Central memory CD8-positive, alpha-beta T cell (primary cell): ENCODE measurements at places on chromosomes 7 and 10.
A peak's percentile ranks its signal among the peaks of the same experiment; 100 is the strongest.

- peak overlapping the region; percentile 44 for H3K27ac ChIP-seq
- no peaks in the 10 kb centered on the region for H3K27me3 ChIP-seq
- peaks cover 6% of the 10 kb centered on the region for H3K36me3 ChIP-seq
- H3K4me1 ChIP-seq: peaks cover 64% of the 10 kb centered on the region
- no peak overlapping the region for H3K4me3 ChIP-seq
Observed at GRCh38 chr7:55524558-55525310, 47.6 kb downstream of the VOPP1 start.

DNA sequence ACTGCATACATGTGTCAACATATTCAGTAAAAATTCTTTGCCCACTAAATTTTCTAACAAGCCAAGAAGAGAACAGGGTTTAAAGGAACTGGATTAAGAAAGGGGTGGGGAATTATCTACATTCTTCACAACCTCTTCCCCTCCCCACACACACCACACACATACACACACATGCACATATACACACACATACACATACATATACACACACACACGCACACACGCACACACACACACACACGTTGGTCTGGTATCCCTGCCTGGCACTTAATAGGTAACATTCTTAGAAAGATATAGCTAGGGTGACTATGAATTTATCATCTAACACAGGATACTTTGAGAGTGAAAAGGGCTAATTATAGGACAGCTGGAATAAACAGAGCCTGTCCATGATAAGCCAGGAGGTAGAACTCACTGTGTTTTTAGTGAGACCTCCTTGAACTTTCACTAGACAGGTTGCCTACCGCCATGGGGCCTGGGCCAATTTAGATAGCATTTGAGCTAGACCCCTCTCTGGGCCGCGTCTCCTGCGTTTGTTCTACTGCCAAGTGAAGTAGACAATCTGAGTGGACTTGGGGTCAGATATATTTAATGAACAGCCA is 33.1 kb upstream of the EPC1 start:
- peaks cover 4% of the 10 kb centered on the region for H3K4me1 ChIP-seq
- H3K27me3 ChIP-seq: no peaks in the 10 kb centered on the region
- DNase-seq: no peak
- no peak overlapping the region for H3K4me3 ChIP-seq
- peaks cover 1% of the 10 kb centered on the region for H3K36me3 ChIP-seq
- H3K27ac ChIP-seq: no peak overlapping the region

- no peak for DNase-seq
- H3K27ac ChIP-seq: no peak overlapping the region
- H3K36me3 ChIP-seq: no peaks in the 10 kb centered on the region
- no peak overlapping the region for H3K4me3 ChIP-seq
- H3K27me3 ChIP-seq: no peaks in the 10 kb centered on the region
Observed at GRCh38 chr7:64632029-64632428, 33.9 kb upstream of the ZNF107 start.

DNA sequence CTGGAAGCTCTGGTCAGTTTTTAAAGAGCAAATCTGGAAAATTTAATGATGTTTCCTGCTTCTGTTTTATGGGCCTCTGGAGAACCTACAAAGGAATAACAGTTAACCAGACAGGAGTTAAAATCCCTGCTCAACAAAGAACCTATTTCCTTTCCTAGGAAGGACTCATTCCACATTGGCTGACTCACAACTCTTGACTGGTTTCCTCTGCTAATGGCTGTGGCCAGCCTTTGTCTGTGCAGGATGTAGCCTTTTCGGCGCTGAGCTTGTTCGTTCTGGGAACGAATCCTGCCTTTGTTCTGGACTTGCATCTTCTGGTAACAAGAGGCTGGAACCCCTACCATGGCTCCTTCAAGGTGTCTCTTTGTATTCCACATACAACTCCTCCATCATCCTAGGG is 112.8 kb upstream of the PDCD4 start:
- H3K27ac ChIP-seq: no peak overlapping the region
- H3K4me1 ChIP-seq: peaks cover 17% of the 10 kb centered on the region
- H3K36me3 ChIP-seq: peaks cover under 1% of the 10 kb centered on the region

- H3K36me3 ChIP-seq: no peaks in the 10 kb centered on the region
- H3K27me3 ChIP-seq: no peaks in the 10 kb centered on the region
- no peak overlapping the region for H3K4me3 ChIP-seq
- H3K27ac ChIP-seq: no peak overlapping the region
Observed at GRCh38 chr7:85094046-85094725, 92.7 kb downstream of the SEMA3D start.

DNA sequence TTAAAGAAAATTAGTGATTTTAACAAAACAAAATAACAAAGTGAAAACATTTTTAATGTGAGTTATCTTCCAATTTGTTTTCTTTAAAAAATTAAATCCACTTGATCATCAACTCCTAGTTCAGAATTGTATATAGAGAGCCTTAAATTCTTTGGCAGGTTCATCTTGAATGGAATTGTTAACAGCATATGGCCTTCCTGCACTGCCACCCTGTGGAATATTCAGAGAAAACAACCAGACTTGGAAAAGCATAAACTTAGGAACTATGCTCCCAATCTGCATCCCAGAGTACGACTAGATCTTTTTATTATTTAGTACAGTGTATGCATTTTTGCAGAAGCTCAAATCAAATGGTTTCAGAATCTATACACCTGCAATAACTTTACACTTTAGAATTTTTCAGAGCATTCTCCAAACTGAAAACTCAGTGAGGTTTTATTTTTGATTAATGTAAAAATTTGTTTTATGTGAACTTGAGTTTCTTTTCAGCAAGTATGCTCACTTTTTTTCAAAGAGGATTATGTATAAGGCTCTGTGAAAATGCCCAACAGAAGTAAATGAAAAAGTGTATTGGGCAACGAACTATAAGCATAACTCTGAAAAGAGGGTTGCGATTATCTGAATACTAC is 44.9 kb upstream of the ANK3 start:
- H3K36me3 ChIP-seq: peaks cover 2% of the 10 kb centered on the region
- no peak for DNase-seq
- no peak overlapping the region for H3K4me3 ChIP-seq
- H3K27me3 ChIP-seq: no peaks in the 10 kb centered on the region
- H3K4me1 ChIP-seq: no peaks in the 10 kb centered on the region

DNA sequence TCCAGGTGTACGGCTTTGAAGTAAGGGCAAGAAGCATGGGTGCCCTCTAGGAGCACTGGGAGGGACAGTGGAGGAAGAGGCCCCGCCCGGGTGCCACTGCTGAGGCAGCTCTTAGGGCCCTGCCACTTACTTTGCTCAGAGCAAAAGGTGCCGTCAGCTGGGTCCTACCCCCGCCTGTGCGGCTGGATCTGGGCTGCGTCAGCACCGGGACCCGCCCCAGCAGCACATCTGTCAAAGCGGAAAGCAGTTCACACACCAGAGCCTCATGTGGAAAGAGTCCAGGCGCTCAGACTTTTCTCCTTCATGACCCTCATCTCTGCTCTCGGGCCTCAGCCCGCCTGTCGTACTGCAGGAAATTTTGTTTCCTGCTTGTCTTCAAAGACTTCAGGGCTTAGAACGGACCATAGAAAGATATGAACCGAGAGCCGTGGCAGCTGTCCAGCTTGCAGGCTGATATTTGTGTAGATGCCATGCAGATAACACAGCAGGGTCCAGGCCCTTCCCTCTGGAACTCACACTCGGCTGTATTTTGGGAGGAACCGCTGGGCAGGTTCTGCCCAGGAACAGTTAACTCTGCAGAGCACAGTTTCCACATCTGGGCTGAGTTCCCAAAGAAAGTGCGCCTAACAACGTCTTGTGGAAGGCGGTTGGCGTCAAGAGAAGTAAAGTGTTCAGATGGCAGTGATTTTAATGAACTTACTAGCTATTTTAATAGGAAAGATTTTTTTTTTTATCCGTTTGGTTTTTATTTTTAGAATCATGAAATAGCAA is 44.3 kb upstream of the PRKAR1B start:
- H3K27ac ChIP-seq: no peak overlapping the region
- H3K27me3 ChIP-seq: no peaks in the 10 kb centered on the region
- peaks cover 6% of the 10 kb centered on the region for H3K36me3 ChIP-seq
- no peaks in the 10 kb centered on the region for H3K4me1 ChIP-seq
- H3K4me3 ChIP-seq: no peak overlapping the region
- no peak for DNase-seq

GRCh38 chr7:98084631-98085030 is 22.0 kb upstream of the LMTK2 start:
- peaks cover 44% of the 10 kb centered on the region for H3K27me3 ChIP-seq
- no peak overlapping the region for H3K27ac ChIP-seq
- no peaks in the 10 kb centered on the region for H3K4me1 ChIP-seq
- no peak overlapping the region for H3K4me3 ChIP-seq
- DNase-seq: no peak
- no peaks in the 10 kb centered on the region for H3K36me3 ChIP-seq

GRCh38 chr10:14185316-14186045 is 145.2 kb downstream of the FRMD4A start:
- peak overlapping the region; percentile 78 for H3K4me3 ChIP-seq
- peak overlapping the region; percentile 99 for H3K27ac ChIP-seq
- DNase-seq: peak; percentile 52
- peaks cover 17% of the 10 kb centered on the region for H3K36me3 ChIP-seq
- H3K4me1 ChIP-seq: peaks cover 24% of the 10 kb centered on the region

DNA sequence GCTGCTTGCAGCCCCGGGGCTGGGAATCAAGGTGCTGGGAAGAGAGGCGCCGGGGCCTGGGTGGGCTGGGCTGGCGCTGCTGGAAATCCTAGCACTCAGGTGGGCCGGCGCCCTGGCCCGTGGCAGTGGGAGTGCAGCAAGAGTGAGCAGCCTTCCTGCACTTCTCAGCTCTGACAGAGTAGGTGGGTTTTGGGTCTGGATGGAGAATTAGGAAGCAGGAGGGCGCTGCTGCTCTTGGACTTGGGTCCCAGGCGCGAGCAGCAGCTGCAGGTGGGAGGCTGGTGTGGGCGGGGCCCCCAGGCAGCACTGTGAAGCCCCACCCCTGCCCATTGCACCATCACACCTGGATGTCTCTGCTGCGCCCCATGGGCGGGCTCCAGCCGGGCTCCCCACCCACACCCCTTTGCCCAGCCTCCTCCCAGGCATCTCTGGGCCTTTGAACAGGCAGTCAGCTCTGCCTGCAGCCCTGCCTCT is 6.0 kb downstream of the BRI3 start:
- H3K4me3 ChIP-seq: no peak overlapping the region
- H3K27ac ChIP-seq: no peak overlapping the region

GRCh38 chr10:97915346-97916131 is 65.9 kb downstream of the GOLGA7B start:
- no peak overlapping the region for H3K4me3 ChIP-seq
- no peak for DNase-seq
- H3K36me3 ChIP-seq: no peaks in the 10 kb centered on the region
- peaks cover 27% of the 10 kb centered on the region for H3K27me3 ChIP-seq
- no peak overlapping the region for H3K27ac ChIP-seq
- peaks cover 9% of the 10 kb centered on the region for H3K4me1 ChIP-seq

DNA sequence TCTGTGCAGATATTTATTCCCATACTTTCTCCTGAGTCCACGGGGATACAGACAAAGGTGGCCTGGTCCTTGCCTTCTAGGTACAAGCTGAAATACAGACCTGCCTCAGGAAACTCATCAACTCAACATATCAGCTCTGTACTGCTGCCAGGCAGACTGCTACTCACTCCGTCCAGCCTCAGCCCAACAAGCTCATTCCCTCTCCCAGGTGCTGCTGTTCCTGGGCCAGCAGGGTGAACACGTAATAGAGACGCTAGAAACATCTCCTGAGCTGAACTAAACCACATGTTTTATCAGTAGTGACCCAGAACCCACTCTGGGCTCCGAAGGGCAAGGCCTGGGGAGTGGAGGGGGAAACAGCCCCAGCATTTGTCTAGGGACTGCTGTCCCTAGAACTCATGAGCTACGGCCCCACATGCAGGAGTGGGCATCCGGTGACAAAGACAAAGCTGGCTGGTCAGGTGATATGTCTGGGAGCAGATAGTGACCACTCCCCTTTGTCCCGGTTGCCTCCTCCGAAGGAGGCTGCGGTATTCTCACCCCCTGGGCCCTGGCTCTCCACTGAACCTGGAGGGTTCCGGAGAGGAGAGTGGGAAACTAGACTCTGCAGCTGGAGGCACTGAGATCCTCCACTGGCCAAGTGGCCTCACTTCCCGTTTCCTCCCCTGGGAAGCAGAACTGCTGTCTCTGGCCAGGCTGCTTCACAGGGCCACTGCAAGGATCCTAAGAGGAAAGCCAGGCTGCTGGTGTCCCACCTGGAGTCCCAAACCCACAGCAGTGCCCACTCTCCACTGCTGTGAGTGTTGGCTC is 116.1 kb downstream of the FAM53B start:
- H3K36me3 ChIP-seq: peaks cover 16% of the 10 kb centered on the region
- H3K27me3 ChIP-seq: no peaks in the 10 kb centered on the region
- peaks cover 62% of the 10 kb centered on the region for H3K4me1 ChIP-seq
- H3K27ac ChIP-seq: peak overlapping the region; percentile 76
- no peak for DNase-seq

- no peak overlapping the region for H3K27ac ChIP-seq
- peaks cover 2% of the 10 kb centered on the region for H3K27me3 ChIP-seq
- DNase-seq: no peak
- no peaks in the 10 kb centered on the region for H3K36me3 ChIP-seq
- no peak overlapping the region for H3K4me3 ChIP-seq
Observed at GRCh38 chr7:141239661-141240060, 165.8 kb downstream of the TMEM178B start.

DNA sequence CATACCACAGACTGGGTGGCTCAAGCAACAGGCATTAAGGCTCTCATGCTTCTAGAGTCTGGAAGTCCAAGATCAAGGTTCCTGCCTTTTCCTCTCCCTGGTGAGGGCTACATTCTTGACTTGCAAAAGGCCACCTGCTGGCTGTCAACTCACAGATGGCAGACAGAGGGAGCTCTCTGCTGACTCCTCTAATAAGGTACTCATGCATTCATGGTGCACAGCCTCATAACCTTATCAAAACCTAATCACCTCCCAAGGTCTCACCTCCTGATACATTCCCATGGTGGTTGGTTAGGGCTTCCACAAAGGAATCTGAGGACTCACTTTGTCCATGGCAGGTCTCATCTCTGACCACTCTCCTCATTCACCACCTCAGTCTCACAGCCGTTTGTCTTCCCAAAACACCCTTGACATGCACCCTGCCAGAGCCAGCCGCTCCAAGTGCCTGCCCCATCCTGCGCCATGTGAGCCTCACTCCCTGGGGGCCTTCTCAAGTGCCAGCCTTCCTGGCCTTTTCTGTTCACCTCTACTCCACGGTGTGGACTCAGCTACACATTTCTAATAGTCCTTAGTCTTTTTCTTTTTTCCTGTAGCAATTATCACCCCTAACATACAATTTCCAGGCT is 400.3 kb upstream of the ADARB2 start:
- no peak overlapping the region for H3K4me3 ChIP-seq
- no peak overlapping the region for H3K27ac ChIP-seq
- no peak for DNase-seq
- H3K4me1 ChIP-seq: no peaks in the 10 kb centered on the region
- no peaks in the 10 kb centered on the region for H3K36me3 ChIP-seq

DNA sequence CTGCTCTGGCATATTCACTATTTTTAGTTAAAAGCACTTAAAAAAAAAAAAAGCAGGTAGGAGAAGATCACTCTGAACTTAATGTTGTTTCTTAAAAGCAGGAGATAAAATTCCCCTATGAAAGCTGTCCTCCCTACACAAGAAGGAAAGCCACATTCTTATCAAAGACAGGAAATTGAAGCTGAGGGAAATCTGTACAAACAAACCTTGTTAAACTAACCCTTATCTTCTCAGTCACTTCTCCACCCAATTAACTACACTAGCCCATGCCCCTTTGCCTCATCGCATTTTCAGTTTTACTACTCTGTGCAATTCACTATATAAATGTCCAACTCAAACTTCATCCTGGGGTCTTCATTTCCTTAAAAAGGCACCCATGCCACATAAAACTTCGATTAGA is 2.7 kb upstream of the CDCA7L start:
- no peaks in the 10 kb centered on the region for H3K4me1 ChIP-seq
- H3K27ac ChIP-seq: no peak overlapping the region
- H3K4me3 ChIP-seq: no peak overlapping the region
- no peaks in the 10 kb centered on the region for H3K36me3 ChIP-seq
- peaks cover under 1% of the 10 kb centered on the region for H3K27me3 ChIP-seq
